ENCODE measurements at places on chromosomes 6 and 20. TPM values are rescaled to one million over a fixed set of nuclear protein-coding genes. Genes with fewer than 3 reads are reported as not detected.

VSX1 gene
- total RNA-seq, result not detected

PTCRA gene
- total RNA-seq, result not detected

FOXS1 gene
- total RNA-seq, result not detected

GFOD1 gene
- total RNA-seq, result 2.7 TPM

TUBB1 gene
- not detected for total RNA-seq

CLIC5 gene
- total RNA-seq, result not detected

MAP7 gene
- 0.34 TPM for total RNA-seq

PTK7 gene
- 96.6 TPM for total RNA-seq

B3GALT4 gene
- 4.4 TPM for total RNA-seq

GTPBP2 gene
- total RNA-seq, result 50.6 TPM

RING1 gene
- 13.2 TPM for total RNA-seq

CENPW gene
- 18.7 TPM for total RNA-seq

CTAGE9 gene
- total RNA-seq, result under 0.01 TPM

SMLR1 gene
- total RNA-seq, result not detected

ADGRB3 gene
- 0.17 TPM for total RNA-seq

HDAC2 gene
- total RNA-seq, result 68.8 TPM

KCNG1 gene
- 51.0 TPM for total RNA-seq

ZC3H12D gene
- under 0.01 TPM for total RNA-seq

MED20 gene
- 19.8 TPM for total RNA-seq

CNR1 gene
- total RNA-seq, result 0.45 TPM

TRIM27 gene
- total RNA-seq, result 46.5 TPM

RSPH9 gene
- 0.74 TPM for total RNA-seq

FAM209A gene
- total RNA-seq, result not detected

SPAG4 gene
- 6.8 TPM for total RNA-seq

All from bronchus fibroblast of lung (primary cell).